Glutamatergic neuron (in vitro differentiated cells): ENCODE measurements at places on chromosomes 7 and 10.

GRCh38 chr10:131312478-131312836, 936 bp upstream of the TCERG1L start:
- peak; percentile 81 for DNase-seq

DNA sequence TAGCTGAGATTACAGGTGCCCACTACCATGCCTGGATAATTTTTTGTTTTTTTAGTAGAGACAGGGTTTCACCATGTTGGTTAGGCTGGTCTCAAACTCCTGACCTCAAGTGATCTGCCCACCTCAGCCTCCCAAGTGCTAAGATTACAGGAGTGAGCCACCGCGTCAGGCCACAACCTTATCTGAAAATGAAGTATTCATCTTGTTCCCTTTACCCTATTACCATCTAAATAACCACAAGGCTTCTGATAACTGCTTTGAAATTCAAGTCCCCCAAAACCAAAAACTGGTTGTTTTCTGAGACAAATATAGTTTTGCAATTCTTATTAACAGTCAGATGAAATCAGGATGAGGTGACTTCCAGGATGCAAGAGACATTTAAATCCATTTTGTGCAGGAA, 2.4 kb downstream of the TCTN3 start:
- DNase-seq: no peak

DNA sequence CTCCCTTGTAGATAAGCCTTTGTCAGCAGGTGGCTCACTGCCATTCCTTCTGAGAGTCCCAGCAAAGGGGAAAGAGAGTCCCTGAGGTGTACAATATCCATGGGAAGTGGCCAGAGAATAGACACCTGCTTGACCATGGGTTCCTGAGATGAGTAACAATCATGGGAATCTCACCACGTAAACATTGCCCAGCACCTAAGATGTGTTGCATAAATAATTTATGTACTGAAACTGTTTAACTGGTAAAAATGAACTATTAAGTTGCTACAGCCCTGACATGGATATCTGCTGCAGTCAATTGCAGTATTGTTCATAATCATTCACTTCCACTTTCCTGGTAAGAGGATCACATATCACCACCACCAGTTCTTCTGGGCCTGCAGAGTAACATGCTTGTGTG, 123.8 kb upstream of the INHBA start:
- DNase-seq: no peak

DNA sequence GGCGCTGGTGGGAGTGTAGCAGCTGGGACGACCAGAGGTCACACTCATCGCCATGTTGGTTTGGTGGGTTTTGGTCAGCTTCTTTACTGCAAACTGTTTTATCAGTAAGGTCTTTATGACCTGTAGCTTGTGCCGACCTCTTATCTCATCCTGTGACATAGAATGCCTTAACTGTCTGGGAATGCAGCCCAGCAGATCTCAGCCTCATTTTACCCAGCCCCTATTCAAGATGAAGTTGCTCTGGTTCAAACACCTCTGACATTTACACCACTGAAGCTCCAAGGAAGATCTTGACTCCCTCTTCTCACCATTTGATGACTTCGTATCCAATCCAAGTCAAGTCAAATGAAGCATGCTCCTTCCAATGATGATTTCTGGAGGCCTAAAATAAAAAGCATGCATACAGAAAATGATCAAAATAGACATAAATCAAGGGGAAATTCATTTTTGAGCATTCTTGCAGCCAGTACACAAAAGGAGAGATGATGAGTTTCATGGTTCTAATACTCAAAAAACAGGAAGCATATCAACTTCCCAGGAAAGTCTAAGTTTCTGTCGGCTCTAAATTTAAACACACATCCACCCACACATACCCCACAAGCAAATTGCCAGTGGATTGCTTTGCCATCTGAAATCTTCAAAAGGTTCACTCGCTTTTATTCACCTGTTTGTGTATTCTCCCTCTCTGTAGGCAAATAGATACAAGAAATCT, 2.4 kb upstream of the PSMG3 start:
- DNase-seq: no peak

- DNase-seq: no peak
Observed at GRCh38 chr10:38147686-38148085, 53.5 kb downstream of the ZNF37A start.

DNA sequence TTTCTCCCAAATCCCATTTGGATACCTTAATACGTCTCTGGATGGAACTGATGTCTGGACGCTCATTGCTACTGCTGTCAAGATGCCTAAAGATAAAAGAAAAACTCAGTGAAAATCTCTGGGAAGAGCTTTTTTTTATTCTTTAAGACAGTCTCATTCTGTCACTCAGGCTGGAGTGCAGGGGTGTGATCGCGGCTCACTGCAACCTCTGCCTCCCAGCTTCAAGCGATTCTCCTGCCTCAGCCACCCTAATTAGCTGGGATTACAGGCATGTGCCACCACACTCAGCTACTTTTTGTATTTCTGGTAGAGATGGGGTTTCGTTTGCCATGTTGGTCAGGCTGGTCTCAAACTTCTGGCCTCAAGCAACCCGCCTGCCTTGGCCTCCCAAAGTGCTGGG, 102.2 kb downstream of the NT5C2 start:
- no peak for DNase-seq

- peak; percentile 61 for DNase-seq
Observed at GRCh38 chr10:34994565-34995142, 95.5 kb downstream of the CUL2 start.

DNA sequence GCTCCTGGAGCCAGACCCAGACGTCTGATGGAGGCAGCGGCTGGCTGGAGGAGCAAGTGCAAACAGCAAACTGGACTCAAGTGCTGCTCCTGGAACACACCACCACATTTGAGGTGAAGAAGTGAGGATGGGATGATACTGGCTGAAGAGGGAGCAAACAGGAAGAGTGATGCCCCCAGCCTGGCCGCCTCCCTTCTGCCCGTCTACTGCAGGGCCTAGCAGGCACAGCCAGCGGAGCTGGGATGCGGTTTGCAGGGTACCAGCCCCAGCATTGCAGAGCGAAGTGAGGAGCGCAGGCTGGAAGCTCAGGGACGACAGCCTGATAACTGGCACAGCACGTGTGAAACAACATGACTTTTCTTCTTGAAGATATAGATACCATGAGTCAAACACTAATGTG, 111.8 kb upstream of the ZNF32 start:
- DNase-seq: no peak

- DNase-seq: peak; percentile 61
Observed at GRCh38 chr10:97713339-97713825, at the start of gene MARVELD1. Gene MARVELD1, plus strand, starts transcription at chr10:97713730. Its CDS starts 147 bp downstream, at chr10:97713877.

- DNase-seq: no peak
Observed at GRCh38 chr7:151484971-151485707, 34.6 kb downstream of the RHEB start.

DNA sequence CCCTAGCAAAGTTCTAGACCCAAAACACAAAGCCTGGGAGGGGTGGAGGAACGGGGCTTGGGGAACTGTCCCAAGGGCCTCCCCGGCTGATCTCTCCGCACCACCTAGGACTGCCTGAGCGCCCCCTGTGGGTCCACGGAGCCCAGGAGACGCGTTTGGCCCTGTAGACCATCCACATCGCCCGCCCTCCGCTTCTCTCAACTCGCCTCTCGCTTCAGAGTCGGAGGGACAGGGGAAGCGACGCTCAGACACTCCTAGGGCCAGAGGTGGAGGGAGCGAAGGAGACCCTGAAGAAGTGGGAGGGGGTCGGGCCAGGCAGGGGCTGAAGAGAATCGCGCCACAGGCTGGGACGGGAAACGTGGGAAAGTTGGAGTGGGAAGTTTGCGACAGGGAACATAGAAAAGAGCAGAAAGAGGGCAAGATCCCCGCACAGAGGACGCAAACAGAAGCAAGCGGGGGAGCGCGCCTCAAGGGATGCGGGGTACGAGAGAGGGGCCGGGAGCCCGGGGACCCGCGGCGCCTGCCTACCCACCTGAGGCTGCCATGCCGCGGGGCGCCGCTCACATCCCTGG, 378 bp downstream of the PIK3AP1 start:
- peak; percentile 53 for DNase-seq

GRCh38 chr10:116699049-116699448, 43.3 kb downstream of the HSPA12A start:
- no peak for DNase-seq

DNA sequence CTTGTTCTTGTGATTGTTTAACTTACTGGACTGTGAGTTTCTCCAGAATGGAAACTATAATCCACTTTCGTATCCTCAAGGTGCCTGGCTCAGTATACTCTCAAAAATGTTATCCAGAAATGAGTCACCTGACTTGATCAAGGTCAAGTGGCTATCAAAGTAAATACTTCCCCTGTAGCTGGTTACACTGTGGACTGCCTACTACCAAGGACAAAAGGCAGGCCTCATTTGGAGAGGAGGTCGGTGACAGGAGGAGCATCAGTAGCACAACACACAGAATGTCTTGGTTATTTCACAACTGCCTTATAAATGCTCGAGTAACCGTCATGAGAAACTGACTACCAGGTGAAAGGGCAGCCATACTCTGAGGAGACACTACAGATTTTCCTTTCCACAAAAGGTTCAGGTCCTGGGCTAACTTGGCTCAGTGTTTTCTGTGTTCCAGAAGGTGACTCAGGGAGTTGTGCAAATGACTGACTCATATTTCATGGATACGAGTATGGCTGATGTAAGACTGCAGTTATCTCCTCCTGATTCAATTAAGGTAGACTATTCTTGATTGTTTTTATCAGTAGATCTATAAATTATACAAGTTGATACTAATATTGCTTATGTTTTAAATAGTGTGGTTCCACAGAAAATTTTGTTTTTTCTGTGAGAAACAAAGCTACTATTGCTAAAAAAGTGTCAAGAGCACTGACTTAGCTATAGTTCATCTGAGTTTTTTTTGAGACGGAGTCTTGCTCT, 4.2 kb upstream of the CCNY start:
- DNase-seq: no peak

DNA sequence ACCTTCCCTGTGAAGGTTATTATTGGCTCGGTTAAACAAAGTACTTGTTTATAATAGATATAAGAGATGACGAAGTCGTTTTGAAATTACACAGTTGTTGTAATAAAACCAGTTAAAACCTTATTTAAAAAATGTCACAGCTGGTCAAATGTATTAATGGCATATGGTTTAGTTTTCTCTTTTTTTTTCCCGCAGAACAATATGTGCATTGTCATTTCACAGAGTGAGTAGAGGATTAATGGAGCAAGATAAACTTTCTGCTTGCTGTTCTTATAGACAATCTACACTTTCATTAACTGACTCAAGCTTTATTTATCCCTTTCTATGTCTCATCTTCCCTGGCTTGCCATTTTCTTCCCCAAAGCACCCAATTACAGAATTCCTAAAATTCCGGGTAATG, 404.3 kb upstream of the NPVF start:
- no peak for DNase-seq

GRCh38 chr7:83617858-83618257, 31.1 kb downstream of the SEMA3E start:
- no peak for DNase-seq

GRCh38 chr7:94043299-94043698, 39.1 kb upstream of the BET1 start:
- DNase-seq: no peak

- DNase-seq: no peak
Observed at GRCh38 chr10:112304267-112304859, 21.2 kb downstream of the TECTB start.

GRCh38 chr10:97180363-97180755, 5.4 kb downstream of the SLIT1 start:
- DNase-seq: no peak

GRCh38 chr10:65231148-65231547, 1694.7 kb upstream of the LRRTM3 start:
- no peak for DNase-seq
